NCI-H2171 treated with DMSO at 0.1 percent for 48 hours (cell line): ENCODE measurements at places on chromosomes 6 and 20.
A peak's percentile ranks its signal among the peaks of the same experiment; 100 is the strongest.

DNA sequence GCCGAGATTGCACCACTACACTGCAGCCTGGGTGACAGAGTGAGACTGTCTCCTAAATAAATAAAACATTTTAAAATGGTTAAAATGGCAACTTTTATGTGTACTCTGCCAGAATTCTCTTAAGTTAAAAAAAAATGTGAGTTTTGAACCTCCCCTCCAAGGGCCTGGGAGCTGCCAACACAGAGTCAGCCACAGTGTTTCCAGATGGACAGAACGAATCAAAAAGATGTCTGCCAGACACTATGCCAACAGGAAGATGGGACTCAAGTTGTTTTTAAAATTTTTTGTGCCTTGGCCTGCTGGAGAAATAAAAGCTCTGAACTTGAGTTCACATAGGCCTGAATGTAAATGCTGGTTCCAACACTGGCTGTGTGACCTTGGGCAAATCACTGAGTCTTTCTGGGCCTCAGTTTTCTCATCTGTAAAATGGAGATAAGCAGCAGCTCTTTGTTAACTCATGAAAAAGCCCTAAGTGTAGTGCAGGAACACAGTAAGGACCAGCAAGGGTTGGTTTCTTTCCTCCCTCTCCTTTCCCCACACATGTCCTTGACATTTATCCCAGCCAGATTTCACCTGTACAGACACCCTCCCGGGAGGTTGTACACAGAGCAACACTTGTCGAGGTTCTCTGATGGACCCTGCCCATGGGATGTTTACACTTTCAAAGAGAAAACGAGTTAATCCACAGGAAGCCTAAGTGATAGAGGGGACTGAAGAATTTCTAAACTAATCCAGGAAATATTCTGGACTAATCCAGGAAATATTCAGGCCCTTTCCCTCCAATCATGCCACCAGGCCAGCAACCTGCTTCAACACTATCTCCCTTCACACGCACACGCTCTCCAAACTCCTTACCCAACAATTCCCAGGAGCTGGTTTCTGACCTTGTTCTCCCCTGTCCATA lies 35.0 kb downstream of the MRPL14 start:
- no peak for DNase-seq

GRCh38 chr6:36679043-36679833 lies 724 bp downstream of the CDKN1A start:
- peak; percentile 28 for DNase-seq

DNA sequence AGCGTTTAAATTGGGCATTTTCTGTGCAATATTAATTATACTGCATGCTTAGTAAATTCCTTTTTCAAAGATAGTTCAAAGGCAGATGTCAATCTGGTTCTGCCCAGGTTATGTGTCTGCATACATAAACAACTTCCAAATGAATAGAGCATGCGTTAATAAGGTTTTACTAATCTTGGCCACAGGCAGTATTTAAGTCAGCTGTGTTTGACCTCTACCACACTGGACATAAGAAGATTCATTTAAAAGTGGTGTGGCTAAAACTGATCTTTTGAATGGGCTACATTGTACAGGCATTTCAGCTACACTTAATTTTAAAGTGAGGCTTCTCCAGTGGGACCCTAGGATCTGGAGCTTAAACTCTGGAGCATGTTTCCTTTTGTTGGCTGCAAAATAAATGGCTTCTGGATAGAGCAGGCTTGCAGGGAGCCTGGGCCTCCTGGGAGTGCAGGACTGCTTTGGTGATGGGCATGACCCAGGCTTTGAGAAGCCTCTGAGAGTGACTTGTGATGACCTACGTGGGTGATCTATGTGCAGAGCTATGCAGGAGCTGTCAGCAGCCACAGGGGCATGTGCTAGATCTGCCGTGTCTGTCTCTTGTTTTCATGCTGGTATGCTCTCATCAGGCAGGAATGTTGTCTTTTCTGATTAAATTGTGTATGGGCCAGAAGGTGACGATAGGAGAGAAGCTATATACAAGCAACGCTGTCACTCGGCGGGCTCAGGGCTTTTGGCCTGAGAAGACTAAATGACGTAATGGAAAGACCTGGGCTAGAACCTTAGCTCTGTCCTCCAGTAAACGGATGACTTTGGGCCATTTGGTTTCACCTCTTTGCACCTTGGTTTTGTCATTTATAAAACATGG lies 331.2 kb downstream of the QKI start:
- DNase-seq = no peak

- no peak for DNase-seq
Observed at GRCh38 chr6:30829033-30829432, 55.3 kb upstream of the DDR1 start.

DNA sequence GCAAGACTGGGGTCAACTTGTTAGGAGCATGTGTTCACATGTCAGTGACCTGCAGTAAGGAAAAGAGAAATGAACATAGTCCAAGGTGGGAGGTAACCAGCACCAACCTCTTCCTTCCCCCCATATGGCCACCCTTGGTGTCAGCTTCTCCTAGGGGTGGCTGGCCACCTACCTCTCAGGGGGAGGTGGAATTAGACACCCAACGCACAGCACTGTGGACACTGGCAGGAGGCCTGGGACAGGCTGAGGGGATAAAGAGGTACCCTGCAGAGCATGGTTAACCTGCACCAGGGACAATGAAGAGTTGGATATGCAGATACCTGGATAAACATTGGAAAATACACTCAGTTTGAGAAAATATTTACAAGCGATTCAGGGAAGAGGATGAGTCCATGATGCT lies 84.5 kb downstream of the IYD start:
- no peak for DNase-seq

DNA sequence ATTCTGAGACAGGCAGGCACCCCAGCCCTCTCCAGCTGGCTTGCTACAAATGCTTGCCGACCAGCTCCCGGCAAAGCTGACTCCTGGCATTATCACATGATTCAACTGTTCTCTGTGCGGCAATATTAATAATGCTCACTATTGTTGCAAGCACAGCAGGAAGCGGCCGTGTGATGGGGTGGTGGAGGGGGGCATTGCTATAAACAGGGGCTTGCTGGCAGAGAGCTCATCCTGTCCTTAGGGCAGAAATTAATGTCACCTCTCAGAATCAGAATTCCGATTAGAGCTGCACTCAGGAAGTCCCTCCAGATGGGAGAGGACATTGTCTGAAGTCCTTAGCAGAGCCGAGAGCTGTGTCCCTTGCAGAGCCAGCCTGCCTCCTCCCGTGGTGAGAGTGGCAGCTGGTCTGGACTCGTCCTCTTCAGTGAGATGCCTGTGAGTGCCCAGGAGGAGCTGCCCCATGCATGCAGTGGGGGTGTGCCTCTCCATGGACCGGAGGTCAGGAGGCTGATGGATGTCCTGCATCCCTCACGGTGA lies 162.5 kb downstream of the CDH4 start:
- DNase-seq = no peak

DNA sequence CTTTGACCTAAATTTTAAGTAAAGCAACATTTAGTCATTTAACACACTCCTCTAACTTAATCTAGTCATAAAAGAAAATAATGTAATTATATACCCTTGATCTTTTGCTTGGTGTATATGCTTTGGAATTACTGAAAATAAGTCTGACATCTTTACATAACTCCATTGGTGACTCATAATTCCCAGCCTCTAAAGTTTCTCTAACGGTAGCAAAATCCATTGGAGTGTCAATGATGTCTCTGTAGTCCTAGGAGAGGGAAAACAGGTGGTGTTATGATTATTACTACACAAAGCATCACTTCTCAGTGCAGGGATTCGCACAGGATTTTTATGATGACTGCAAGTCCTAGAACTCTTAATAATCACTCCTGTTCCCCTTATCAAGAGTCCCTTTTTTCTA lies 80.2 kb downstream of the IRAK1BP1 start:
- DNase-seq = peak; percentile 3

DNA sequence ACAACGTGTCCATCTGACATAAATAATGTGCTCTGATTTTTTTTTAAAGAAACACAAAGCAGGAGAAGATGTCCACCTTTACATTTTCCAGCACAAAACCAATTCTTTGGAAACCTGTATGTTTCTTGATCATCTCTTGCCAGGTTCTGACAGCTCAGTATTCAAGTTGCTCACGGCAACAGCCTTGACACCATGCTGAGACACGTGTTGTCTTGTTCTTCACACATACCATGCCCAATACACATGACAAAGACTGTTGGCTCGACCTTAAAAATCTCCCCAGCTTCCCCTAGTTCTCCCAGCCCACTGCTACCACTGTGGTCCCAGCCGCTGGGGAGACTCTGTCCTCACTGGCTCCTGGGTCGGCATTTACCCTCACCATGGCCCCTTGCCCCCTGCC lies 518.9 kb downstream of the PREX1 start:
- peak; percentile 52 for DNase-seq

DNA sequence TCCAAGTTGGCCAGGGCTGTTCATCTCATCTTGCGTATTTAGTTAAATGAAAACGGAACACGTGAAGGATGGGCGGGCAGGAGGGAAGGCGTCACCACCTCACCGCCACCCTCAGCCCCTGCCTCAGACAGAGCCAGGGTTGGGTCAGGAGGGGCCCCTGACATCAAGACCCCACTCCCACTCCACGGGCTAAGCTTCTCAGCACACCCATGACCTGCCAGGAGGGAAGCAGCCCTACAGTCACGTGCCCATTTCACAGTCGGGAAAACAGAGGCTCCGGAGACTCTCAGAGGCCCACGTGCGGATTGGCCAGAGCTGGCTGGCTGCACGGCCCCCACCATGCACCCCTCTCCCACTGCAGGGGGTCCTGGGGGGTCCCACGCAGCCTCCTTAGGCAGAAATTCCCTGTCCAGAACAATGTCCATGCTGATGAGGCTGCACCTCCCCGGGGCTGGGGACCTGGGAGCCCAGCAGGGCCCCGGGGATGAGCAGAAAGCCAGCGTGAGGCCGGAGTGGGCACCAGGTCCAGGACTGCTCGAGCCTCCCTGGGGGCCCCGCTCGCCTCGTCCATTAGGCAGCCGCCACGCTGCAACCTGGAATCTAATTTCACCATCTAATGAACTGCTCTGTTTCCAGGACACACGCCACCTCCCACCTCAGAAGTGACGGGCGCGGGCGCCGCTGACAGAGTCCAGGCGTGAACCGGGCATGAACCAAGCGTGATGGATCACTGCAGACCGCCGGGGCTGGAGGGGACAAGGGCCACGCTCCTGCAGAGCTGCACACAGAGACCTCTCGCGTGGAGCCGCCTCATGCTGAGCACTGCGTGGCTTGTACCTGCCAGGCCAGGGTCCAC lies 15.8 kb downstream of the KCNQ2 start:
- no peak for DNase-seq

DNA sequence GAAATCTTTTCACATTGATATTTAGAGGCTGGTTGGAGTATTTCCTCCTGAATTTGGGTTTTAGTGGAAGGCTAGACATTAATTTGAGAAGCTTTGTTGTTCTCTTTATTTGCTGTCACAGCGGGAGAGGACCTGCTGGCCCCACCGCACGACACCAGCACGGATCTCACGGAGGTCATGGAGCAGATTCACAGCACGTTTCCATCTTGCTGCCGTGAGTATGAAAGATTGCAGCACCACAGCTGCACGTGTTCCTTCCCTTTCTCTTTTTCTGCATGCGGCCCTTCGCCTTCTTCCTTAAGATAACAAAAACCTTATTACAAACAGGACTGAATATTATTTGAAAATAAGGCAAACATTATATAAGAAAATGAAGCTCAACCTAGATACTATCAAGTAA lies 555.5 kb downstream of the UTRN start:
- DNase-seq = no peak

GRCh38 chr6:78192057-78192456 lies 539.2 kb downstream of the MEI4 start:
- no peak for DNase-seq

DNA sequence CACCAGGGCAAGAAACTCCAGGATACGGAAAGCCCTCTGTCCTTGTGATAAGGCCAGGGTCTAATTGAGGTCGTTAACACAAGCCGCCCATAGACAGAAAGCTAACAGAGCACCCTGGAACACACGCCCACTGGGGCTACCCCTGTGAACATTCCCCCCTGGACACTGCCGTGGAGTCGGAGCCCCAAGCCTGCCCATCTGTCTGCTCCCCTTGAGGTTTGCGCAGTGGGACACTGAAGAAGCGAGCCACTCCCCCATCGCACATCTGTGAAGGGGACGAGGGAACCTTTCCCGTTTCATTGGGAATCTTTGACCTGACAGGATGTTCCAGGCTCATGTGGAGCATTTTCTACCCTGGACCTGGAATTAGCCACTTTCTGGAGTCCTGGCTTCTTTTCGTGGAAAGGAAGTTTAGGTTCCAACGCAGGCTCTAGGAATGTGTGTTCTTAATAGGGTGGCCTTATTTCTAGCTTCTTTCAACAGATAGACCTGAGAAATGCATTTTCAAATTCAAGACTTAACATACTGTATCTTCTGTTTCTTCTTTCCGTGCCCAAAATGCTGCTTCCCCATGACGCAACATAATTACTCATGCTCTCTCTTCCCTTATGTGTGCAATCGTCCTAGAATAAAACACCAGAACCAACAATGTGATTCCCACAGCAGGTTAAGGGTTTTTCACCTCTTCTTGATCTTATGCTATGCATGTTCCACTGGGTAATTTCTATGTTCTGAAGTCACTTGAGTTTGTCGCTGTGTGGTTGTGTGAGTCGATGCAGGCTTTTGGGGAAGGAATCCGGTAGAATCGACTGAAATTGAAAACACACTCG lies 161.1 kb downstream of the ERMARD start:
- DNase-seq = no peak

GRCh38 chr20:50568549-50568942 lies 58.4 kb downstream of the PTPN1 start:
- DNase-seq = no peak

DNA sequence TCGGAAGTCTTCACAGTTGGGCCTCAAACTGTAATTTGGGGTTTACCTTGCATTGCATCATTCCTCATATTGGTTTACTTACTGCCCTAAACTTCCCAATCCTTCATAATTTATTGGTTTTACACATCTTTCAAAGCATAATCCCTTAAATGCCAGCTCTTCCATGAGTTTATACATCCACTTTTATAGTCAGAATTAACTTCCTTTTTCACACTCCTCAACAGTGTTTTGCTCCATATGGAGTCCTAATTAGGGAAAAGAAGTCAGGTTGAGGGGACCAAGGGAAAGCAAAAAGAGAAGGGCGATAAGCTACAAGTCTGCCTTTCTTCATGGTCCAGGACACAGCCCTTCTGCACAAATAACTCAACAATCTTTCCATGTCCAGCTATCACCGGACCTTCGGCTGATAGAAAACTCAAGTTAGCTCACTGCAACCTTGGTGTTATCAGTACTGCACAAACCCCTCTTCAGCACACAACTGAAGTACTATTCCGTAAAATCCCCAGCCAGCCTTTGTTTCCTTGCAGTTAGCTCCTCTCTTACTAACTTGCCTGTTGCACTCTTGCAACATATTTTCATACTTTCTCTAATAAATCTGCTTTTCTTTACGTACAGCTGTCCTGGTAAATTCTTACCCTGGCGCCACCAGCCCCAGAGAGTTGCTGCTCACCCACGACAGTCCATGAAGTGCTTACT lies 2.0 kb downstream of the EEF1E1 start:
- DNase-seq = no peak

- DNase-seq = no peak
Observed at GRCh38 chr20:7776148-7776547, 164.1 kb downstream of the HAO1 start.

GRCh38 chr6:136920671-136921380 lies 1.3 kb upstream of the SLC35D3 start:
- DNase-seq = no peak
